ENCODE measurements at places on chromosomes 2 and 18. TPM values are rescaled to one million over a fixed set of nuclear protein-coding genes. Genes with fewer than 3 reads are reported as not detected.

The PPP4R3B gene
- total RNA-seq = 24.2 TPM

The CD8B2 gene
- not detected for total RNA-seq

The ZFP36L2 gene
- total RNA-seq = 22.5 TPM

The GRHL1 gene
- 0.14 TPM for total RNA-seq

The CPS1 gene
- 12.8 TPM for total RNA-seq

DNA sequence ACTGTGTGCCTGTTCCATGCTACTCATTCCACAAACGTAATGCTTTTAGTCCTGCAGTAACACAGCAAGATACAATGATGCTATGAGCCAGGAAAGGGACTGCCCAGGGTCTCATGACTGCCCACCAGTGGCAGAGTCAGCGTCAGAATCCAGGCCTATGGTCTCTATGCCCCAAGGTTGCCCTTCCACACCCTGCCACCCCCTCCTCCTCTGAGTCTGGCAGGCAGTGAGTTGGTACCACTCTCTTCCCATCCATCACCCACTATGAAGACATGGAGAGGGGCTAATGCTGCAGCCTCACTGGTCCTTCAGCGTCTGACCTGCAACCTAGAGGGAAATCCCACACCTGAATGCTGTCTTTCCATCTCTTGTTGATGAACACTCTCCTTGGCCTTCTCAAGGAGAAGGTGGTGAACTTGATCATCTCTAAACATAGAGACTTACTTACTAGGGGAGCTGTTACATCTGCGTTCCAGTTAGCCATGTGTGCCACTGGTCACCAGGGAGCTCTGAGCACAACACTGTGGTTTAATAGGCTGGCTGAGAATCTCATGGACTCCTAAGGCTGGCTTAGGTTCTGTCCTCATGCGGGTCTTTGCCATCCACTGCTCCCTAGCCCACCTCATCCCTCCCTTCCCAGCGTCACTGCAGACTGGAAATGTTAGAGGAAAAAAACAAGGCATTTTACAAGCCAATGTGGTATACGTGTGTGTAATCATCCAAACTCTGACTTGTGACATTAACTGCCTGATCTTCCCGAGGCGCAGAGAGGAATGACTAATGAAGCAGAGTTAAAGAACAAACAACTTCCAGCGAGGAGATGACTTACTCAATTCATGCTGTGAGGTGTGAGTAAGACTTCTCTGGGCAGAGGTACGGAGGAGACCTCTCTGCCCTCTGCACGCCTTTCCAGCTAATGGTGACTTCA lies 28.8 kb downstream of the STEAP3 start:
- DNase-seq = no peak

DNA sequence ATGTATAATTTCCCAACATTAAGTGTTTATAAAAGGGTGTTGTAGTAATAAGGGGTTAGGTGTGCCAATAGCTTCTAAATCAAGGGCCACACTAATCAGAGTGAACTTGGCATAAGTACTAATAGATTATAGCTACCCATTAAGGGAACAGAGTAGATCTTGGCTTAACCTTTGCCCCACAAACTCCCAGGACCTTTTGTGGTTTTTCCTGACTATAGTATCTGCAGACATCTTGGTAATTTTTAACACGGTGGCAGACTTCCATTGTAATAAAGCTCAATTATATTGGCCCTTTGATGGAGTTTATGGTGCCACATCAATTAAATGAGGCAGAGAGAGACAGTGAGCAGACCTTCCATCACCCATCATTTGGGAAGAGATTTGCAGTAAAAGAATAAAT lies 358.5 kb upstream of the HNRNPA3 start:
- no peak for DNase-seq

GRCh38 chr18:79068341-79068936 lies 755 bp upstream of the ATP9B start:
- peak; percentile 44 for DNase-seq

DNA sequence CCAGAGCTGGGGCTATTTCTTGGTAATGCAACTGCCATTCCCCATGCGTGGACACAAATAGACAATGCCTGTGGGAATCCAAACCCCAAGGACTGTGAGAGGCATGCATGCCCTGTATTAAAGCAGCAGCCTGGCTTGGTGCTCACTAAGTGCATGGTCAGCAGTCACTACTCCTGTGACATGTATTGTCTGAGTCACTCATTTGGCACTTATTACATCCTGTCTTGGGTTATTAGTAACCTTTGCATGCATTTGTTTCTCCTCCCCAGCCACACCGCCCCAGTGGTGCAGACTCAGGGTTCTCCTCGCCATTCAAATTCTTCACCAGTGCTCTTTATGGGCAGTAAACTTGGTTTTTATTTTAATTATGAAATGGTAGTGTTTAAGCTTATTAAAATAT lies 30.2 kb downstream of the PRKCE start:
- peak; percentile 54 for DNase-seq

DNA sequence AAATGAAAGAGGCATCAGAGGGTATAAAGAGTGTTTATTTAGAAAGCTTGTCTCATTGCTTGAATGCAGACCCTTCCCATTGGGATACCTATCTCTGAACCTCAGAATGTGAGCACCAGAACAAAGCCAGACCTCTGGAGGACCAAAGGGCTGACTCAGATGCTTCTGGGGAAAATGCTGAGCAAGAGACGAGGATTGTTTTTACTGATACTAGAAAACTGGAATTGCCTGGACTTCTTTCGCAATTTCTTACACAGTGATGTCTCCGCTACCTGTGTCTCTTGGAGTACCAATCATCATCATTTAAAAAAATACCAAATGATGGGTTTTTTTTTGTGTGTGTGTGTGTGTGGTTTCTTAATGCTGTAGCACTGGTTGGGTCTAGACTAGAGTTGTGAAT lies 55.6 kb upstream of the CCDC85A start:
- DNase-seq = no peak
